ENCODE measurements at places on chromosomes 12 and 14.

DNA sequence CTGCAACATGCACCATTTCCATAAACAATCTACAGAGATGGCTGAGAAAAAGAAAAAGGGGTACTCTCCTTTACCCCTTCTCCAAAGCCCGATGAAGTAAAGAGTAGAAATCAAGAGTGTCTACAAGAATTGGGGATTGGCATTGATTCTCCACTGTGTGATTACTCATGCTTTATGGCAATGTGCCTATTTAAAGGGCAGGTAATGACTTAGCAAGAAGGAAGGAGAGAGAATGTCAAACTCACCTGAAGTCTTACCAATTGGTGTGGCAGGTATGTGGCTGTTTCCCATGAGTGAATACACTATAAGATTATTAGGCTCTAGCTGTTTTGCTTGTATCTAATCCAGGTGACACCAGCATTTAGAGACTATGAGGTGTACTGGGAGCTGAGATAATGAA, 275.3 kb downstream of the CCER1 start:
- no peak for ATAC-seq

DNA sequence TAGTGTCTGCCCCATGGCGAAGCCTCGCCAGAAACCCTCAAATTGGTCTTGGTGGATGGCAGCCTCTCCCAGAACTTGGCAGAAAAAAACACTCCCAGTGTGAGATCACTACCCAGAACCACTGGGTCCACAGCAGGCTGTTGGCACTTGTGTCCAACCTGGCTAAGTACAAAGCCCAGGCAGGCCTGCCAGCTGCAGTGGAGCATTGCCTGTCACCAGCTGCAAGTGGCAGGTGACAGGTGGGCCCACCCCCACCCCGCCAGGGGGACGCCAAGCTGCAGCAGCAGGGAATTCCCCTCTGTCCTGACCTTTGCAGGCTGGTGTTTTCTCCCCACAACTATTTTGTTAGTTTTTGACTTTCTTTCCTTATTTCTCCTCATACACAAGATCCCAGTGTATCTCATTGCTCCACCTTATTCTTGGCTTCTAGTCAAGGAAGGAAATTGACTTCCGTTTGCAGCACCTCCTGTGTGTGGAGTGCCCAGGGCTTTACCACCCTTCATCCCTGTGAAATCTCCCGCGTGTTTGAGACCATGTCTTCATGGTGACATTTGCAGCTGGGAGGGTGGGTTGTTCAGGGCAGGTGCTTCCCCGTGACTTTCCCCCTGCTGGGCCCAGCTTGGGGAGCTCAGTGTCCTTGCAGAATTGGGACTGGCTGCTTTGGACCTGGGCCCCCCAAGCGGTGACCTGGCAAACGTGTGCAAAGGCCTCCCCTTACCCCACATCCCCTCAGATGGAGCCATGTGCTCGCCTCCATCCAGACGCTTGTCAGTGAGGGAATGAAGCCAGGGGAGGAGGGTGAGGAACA, 73.8 kb upstream of the RIN3 start:
- no peak for ATAC-seq

GRCh38 chr12:41804026-41804425, 340.6 kb downstream of the GXYLT1 start:
- no peak for ATAC-seq

- no peak for ATAC-seq
Measured at GRCh38 chr12:104054681-104055346, 4.8 kb upstream of the GLT8D2 start.

GRCh38 chr14:64474698-64475097, 9.4 kb downstream of the AKAP5 start:
- peak; percentile 52 for ATAC-seq

- no peak for ATAC-seq
Measured at GRCh38 chr12:63823040-63823439, 21.5 kb upstream of the SRGAP1 start.

DNA sequence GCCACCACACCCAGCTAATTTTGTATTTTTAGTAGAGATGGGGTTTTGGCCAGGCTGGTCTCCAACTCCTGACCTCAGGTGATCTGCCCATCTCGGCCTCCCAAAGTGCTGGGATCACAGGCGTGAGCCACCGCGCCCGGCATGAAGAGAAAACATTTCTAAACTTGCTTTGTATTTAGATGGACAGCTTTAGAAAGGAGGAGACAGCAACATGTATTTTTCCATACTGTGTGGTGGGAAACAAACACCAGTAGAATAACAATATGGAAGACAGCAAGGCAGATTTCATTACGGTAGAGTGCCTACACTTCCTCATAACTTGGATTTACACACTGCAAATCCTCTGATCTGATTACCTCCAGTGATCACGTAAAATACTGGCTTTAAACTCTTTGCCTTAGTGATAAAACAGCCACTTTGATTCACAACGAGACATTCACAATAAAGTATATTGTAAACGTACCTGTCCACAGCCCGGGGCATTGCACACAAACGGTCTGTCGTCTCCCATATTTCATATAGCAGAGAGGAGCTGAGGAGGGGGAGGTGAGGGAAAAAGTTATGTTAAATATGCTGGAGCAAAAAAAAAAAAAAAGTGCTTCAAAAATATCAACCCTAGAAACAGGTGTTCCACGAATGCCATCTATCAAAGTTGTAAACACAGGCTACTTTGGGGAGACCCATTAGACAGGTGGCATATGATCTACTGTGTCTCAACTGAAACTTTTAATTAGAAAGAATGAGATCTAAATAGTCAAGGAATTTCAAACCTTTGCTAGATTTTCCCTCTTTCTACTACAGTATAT, 25.5 kb downstream of the ATF7 start:
- ATAC-seq: no peak

- ATAC-seq: no peak
Measured at GRCh38 chr12:22855456-22855855, 230.5 kb downstream of the ETNK1 start.

DNA sequence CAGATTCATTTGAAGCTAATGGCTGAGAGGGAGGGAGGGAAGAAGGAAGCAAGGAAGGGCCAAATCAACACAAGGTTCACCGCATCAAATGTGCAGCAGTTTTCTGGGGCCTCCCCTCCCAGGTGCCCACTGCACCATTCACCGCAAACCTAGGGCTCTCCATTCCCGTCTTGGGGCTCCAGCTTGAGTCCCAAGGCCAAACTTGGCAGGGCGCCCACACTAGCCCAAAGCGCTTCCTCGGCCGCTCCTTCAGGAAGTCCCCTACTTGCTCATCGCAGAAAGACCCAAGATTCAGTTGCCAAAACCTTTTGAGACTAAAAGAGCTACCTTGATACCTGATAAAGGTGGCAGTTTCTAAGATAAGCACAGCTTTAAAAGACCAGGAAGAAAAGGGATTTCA, 140.5 kb upstream of the FKBP4 start:
- no peak for ATAC-seq

GRCh38 chr14:35474323-35474722, 59.6 kb upstream of the INSM2 start:
- ATAC-seq: no peak

DNA sequence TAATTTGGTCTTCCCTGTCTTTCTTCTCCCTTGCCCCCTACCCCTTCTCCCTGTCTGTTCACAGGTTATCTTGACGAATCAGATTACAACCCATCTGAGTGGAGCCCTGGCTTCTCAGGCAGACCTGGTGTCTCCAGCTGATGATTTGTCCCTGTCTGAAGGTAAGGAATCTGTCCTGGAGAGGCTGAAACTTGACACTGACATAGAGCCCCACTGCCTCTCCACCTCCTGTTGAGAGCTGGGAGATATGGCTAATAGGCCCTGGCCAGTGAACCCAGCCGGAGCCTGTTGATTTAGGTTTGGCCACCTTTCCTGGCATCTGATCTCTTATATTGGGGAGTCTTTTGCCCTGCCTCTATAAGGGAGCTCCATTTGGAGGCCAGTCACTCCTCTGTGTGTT, 472.2 kb downstream of the RAD51B start:
- no peak for ATAC-seq

DNA sequence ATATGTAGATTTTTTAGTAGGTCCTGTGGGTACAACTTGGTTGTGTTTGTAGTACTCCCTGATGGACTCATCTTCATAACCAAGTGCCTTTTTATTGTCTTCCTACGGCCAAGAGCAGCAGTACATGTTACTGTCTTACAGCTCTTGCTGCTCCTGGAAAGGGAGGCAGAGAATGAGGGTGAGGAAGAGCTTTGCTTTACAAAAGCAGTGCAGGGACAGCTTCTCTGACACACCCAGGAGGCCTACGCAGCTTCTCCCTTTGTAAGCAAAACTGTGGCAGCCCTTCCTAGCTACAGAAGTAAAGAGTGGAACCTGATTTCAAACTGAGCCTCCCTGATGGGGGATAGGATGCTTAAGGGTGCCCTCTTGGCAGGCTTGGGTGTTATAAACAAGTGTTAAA, 18.6 kb downstream of the MYRFL start:
- no peak for ATAC-seq

Data from activated CD4-positive, CD25-positive, alpha-beta regulatory T cell treated with anti-CD3 and anti-CD28 coated beads, Interleukin-2, amount 50 U/mL, for 24 hours (primary cell).